ENCODE measurements at places on chromosomes 6 and 20.

- no peak for DNase-seq
Measured at GRCh38 chr6:31354864-31355582, 2.0 kb downstream of the HLA-B start.

- no peak for DNase-seq
Measured at GRCh38 chr6:53987522-53987888, 123.7 kb upstream of the MLIP start.

DNA sequence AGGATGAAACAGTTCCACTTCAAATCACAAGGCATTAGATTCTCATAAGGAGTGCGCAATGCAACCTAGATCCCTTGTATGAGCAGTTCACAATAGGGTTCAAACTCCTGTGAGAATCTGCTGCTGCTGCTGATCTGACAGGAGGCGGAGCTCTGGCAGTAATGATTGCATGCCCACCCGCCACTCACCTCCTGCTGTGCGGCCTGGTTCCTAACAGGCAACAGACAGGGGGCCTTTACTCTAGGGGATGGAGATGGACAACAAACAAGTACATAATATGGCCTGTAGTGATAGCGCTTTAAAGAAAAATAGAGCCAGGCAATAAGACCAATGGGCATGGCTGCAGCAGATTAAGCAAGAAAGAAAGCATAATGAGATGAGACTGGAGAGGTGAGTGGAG, 2.7 kb upstream of the TBC1D22B start:
- no peak for DNase-seq

- DNase-seq: peak; percentile 76
Measured at GRCh38 chr20:46681032-46681854, 8.0 kb downstream of the TP53RK start.

GRCh38 chr6:1613688-1614447, 4.2 kb downstream of the FOXC1 start:
- DNase-seq: peak; percentile 27

- DNase-seq: no peak
Measured at GRCh38 chr6:156017838-156018237, 562.2 kb upstream of the NOX3 start.

GRCh38 chr6:142738035-142738396, 207.0 kb downstream of the HIVEP2 start:
- no peak for DNase-seq

GRCh38 chr6:125507987-125508655, 206.4 kb upstream of the HDDC2 start:
- DNase-seq: no peak

GRCh38 chr20:15593081-15593480, 980.2 kb downstream of the KIF16B start:
- DNase-seq: no peak

- no peak for DNase-seq
Measured at GRCh38 chr6:107579456-107580056, 89.6 kb downstream of the SOBP start.

DNA sequence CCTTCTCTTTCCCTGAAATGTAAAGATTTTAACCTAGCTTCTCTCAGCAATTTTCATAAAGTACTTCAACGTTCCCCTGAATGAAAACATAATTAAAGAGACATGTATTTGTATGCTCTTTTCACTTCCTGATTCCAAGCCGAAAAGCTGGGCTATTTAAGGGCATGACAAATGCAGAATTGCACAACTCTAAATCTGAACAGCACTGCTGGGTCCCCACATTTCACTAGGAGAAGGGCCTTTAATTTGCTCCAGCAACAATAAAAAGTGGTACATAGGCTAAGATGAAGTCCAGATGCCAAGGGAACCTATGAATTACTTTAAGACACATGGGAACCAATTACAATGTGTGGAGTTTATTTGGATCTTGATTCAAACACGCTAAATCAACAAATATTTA, 42.0 kb downstream of the IRAK1BP1 start:
- DNase-seq: peak; percentile 47

DNA sequence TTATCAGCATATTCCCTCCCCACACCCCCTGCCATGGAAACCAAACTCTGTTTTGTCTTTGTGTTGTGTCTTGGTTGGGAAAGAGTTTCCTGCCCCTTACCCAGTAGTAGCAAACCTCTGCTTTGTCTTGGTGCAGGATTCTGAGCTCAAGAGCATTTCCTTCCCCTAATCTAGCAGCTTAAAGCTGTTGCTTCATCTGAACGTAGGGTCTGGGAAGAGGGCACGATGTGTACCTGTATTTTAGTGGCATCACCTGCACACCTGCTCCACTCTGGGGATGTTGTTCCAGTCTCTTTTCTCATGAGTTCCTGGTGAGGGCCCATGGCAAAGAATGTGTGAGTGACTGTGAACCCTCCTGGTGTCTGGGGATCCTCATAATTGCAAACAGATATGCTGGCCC, 164.7 kb downstream of the SCP2D1 start:
- no peak for DNase-seq

DNA sequence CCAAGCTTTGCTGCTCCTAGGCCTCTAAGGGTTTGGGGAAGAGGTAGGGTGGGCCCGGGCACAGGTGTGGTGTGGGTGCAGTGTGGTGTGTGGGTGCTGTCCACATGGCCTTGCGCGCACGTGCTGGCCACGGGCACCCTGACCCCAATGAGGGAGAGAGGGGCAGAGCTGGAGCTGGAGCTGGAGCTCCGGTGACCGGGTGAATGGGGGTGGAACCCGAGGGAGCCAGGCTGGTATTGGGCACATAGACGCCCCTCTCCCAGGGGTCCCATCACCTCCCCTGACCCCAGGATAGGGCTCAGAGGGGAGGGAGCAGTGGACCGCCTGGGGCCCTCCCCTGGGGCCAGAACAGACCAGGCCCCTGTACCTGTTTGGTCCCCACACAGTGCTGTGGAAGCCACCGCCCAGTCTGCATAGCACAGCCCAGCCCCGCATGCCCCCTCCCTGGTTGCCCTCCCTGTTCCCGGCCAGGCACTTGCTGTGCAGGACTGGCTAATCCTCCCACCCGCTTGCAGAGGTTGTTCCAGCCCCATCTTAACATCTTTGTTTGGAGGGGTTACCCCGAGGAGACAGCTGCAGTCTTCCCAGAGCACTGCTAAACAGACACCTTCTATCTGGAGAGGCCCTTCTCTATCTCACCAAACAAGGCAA, 984 bp downstream of the ADAM33 start:
- DNase-seq: no peak

DNA sequence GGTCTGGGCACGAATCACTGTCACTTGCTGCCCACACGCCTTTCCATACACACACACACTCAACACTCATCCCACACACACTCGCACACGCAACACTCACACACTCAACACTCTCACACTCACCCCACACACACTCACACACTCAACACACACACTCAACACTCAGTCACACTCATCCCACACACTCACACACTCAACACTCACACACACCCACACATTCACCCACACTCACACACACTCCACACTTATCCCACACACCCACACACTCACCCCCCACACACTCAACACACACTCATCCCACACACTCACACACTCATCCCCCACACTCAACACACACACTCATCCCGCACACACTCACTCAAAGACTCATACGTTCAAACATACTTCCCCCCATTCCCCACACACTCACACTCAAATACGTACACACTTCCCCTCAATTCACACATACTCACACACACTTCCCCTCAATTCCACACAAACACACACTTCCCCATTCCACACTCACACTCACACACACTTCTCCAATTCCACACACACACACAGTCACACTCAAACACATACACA, 9.0 kb upstream of the HRH3 start:
- no peak for DNase-seq

GRCh38 chr6:154814063-154814462, 80.8 kb downstream of the SCAF8 start:
- DNase-seq: no peak

DNA sequence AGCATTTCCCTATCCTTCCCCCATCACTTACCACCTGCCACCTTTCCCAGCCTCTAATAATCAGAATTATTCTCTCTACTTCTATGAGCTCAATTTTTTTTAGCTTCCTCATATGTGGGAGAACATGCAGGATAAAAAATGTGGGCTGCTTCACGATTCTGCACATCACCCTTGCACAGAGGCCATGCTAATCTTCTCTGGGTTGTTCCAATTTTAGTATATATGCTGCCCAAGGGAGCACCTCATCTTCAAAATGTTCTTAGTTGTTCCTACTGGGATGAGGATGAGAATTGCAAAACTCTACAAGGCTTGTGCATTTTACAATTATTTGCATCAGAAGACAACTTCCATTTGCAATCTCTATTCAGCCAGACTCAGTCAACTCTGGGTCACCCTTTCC, 58.1 kb downstream of the LAMA4 start:
- DNase-seq: no peak

- no peak for DNase-seq
Measured at GRCh38 chr6:124604719-124605118, 357.5 kb upstream of the RNF217 start.

- DNase-seq: no peak
Measured at GRCh38 chr6:7335519-7335918, 22.5 kb upstream of the SSR1 start.

DNA sequence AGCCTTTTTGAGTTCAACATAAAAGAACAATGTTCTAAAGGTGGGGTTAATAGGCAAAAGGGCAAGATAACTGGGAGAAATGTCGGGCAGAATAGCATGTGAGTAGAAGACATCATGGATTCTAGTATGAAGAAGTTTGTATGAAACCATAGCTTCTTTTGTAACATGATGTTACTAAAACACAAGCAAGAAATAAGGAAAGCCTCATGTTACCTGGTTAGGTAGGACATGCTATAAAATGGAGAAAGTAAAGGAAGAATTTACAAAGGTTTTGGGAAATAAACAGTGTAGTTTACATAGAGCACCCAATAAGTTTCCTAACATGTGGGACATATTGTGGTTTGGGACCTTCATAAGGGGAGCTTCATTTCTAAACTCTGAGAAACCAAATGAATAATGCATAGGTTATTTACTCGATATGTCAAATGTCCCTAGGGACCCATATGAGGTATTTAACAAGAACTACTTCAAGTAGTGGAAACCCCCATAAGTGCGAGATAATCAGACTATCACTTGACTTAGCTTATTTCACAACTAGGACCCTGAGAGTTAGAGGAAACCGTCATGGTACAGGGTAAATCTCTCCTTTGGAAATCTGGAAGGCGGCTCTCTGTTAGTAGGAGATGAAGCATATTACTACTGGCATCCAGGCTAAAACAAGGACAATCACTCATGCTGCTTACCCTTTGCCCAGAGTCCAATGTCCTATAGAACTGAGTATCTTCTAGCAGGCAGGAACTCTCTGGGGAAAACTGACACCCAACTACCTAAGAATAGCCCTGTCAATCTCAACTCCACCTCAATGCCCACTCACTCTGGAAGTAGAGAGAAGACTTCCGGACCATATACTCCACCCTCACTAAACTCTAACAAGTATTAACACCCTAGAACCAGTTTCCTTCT, 57.5 kb downstream of the ILRUN start:
- no peak for DNase-seq

- no peak for DNase-seq
Measured at GRCh38 chr20:3934624-3935023, 45.4 kb downstream of the PANK2 start.

- no peak for DNase-seq
Measured at GRCh38 chr20:63194007-63194796, 21.7 kb downstream of the YTHDF1 start.

DNA sequence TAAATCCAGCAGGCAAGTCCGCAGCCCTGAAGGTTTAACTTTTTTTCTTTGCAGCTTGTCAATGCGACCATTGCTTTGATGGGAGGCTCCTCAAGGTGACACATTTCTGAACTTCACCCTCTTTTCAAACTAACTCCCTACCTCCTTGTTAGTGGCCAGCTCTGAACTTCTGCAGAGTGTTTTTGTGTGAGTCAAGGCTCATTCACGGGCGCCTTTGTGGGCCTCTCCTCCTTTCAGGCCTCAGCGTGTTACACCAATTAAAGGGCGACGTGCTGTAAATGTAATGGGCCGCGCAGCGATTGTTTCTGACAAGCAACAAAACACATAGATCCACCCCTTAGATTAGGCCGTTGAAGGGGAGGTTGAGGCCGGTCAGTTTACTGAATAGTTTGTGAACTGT, 45.5 kb upstream of the NR2E1 start:
- DNase-seq: no peak

All from KBM-7 (cell line).